Kidney capillary endothelial cell (primary cell): ENCODE measurements at places on chromosomes 1 and 21.
A peak's percentile ranks its signal among the peaks of the same experiment; 100 is the strongest.

DNA sequence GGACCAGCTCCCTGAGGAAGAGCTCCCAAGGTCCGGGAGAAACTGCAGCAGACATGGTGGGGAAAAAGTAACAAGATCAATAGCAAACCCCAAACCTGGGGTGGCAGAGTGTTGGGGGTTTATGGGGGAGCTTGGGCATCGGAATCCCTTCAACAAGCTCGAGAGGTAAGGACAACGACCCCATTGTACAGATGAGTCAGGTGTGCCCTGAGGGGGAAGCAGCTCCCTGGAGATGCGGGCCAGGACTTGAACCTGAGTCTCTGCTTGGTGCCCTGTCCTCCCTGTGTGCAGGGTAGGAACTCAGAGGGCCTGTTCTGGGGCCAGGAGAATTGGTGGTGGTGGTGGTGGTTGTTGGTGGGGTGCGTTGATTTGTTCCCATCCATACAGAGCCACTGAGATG is 125.4 kb downstream of the PTPRU start:
- DNase-seq = no peak

DNA sequence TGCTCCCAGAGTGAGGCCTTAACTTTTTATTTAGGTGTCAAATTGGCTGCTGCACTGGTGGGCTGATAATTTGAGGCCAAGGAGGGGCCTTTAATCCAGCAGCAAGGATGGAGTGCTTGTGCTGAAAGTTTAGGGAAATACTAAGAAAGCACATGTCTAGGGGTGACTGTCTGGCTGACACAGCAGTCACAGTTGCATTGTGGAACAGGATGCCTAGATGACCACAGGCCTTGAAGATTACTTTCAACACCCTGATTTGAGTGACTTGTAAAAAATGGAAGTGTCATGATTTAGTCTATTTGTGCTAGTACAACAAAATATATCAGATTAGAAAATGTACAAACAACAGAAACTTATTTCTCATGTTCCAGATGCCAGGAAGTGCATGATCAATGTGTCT is 57.7 kb downstream of the ZNF697 start:
- no peak for DNase-seq

DNA sequence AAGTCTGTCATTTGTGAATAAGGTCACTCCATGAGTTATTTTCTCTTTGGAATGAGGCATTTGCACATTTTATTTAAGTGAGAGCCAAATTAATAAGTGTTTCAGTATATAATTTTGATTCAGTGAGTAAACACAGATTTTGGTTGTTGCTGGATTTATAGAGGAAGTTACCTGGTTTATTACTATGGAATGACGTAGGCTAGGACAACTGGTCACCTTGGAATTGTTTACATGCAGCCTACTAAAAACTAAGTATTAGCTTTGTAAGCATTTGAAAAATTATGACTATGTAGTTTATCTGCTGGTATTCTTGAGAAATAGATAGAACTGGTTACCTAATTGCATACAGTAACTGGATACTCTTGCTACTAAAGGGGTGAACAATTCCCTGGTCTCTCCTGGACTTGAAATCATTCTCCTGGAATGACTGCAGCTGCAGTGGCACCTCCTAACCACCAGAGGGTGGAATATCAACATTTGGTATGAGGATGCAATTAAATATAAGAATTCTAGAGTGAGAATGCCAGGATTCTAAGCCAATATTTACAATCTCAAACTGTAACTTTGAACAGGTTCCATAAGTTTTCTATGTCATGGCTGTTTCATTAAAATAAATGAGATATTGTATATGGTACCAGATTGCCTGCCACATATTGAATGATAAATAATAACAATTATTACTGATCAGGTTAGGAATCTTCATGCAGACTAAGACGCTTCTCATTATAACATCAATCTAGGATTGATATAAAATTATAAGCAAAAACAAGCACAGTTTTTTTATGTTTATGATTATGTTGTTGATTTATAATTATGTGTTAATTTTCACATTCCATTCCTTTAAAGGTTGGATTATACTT is 3.5 kb upstream of the KRTAP27-1 start:
- peak; percentile 30 for DNase-seq

- no peak for DNase-seq
Observed at GRCh38 chr1:206003854-206004800, 932 bp upstream of the RAB7B start.

DNA sequence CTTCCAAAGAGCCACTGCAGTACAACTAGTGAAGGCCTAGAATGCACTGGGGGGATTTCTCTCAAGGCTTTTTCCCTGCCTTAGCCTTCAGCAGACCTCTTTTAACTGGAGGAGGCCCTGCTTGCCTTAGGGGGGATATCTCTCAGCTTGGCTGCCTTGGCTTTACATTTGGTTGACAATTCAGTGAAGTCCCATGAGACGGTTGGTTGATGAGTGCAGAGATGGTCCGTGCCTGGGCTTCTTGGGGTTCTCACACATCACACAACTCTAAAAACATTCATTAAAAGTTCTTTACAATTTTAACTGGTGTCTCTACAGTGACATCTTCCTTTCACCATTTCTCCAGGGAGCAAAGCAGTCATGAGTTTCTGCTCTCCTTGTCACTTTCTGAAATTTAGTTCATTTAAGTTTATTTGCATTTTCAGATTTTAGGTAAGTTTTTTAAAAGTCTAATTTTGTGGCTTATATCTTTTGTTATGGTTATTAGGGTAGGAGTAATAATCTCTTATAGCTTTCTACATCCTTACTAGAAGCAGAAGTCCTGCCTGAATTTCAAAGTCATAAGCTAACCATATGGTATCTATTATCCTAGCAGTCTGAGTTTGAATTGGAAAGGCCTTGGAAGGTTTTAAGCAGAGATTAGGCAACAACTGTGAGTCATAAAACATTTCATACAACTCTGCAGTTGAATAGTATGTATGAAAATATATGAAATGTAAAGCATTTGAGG is 487.6 kb downstream of the DPYD start:
- no peak for DNase-seq

DNA sequence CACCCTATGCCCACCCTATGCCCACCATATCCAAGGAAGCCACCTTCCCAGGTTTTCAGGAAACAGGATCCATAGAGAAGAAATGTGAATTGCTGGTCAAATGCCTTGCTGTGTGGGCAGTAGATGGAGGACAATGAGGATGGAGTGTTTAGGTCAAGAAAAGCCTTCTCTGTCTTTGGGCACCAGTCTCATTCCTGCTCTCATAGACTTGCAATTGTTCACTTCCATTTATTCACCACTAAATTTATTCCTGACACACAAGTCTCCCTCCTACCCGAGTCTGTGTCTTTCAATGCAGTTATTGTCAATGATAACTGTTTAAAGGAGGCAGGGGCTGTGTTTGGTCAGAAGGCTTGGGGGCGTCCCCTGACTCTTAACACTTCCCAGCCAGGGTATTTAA is 48.0 kb upstream of the ITPKB start:
- DNase-seq = no peak

DNA sequence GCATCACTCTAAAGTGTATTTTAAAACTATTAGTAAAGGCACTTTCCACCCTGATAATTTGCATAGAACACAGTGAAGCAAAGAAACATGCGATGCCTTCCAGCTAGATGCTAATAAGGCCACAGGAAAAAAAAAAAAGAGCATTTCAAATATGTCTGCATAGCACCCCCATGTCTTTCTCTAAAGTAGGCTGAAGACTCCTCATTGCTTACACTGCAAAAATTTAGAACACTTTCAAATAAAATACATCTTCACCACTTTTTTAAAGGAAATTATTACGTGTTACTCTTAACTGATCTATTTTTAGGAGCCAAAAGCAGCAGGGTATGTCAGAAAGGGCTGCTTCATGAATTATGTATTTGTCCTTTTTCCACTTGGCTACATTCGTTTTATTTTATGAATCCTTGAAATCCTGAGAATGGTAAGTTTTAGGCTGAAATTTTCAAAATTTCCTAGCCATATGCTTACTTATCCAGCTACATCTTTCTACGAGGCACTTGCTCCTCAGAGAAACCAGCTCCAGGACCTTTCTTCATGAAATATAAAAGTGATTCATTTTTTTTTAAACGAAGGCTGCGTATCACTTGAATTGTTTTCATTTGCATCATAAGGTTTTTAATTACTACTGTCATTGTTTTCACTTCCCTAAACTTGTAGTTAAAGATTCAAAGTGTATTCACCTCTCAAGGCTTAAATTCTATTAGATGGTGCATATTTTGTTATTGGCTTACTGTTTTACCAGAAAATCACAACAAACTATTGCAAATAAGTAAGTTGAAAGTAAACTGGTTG is 513.0 kb downstream of the PTPRC start:
- no peak for DNase-seq

- DNase-seq = no peak
Observed at GRCh38 chr1:228075801-228076271, 6.7 kb upstream of the ARF1 start.

GRCh38 chr1:200861937-200862647 is 10.7 kb upstream of the GPR25 start:
- DNase-seq = no peak

GRCh38 chr1:228842094-228842775 is 107.0 kb downstream of the RHOU start:
- peak; percentile 42 for DNase-seq

DNA sequence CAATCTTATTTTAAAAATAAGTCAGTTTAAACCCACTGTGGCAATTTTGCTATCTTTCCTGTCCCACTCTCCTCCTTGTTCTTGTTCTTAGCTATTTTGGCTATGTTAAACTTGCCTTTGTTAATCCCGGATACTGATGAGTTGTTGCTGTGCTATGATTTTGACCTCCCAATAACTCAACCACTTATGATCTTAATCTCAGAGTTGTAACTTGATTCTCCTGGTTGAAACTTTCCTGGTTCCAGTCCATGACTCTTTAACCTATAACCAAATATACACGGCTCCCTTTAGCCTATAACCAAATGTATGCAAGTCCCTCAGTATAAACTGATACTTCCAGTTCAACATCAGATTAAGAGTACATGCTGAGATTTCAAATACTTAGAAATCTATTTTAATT is 15.6 kb upstream of the ACADM start:
- DNase-seq = no peak
